T-helper 2 cell (primary cell): ENCODE measurements at places on chromosomes 2 and 18.

DNA sequence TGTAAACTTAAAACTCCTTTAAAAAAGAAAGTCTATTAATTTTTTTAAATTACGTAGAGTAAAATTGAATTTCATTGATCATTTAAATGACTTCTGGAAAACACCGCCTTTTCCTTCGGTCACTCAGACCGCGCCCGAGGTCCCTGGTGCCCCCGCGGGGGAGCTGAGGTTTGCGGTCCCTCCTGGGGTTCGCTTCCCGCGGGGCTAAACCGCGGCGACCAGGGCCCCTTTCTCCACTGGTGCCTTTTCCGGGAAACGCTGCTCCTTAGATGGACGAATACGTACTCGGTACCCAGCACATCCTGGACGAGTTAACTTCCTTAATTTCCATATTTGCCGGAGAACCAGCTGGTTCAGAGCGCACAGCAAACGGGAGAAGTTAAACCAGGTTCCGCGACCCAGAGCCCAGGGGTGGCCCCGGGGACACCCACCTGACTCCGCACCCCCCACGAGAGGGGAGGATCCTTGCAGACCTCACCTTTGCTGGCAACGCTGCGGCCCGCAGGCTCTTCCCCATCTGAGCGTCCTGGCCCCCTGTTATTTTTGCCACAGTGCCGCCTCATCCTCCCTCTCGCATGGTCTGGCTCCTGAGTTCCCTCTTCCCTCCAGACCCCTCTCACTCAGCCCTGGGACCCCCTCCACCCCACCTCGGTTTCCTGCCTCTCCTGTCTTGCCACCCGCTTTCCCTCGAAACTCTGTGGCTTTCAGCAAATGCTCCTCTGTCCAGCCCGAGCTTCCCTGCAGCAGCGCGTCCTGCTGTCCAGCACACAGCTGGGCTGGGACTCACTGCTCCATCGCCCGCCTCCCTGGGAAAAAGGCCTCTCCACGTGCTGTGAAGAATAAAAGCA is 420.0 kb upstream of the MYT1L start:
- no peak for DNase-seq

DNA sequence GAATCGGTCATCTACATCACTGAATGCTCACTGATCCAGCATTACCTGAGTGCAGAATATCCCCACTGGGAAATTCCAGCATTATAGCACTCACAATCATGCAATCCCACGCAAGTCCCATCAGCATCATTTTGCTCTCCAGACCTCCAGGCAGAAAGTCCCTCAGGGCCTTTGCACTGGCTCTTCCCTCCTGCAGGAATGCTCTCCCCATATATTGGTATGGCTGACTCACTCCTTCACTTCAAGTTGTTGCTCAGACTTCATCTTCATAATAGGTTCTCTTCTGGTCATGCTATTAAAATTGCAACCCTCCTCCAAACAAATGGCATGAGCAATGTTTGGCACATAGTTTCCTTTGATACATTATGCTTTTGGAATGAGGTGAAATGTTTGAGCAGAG is 64.7 kb upstream of the CELF4 start:
- DNase-seq = no peak

DNA sequence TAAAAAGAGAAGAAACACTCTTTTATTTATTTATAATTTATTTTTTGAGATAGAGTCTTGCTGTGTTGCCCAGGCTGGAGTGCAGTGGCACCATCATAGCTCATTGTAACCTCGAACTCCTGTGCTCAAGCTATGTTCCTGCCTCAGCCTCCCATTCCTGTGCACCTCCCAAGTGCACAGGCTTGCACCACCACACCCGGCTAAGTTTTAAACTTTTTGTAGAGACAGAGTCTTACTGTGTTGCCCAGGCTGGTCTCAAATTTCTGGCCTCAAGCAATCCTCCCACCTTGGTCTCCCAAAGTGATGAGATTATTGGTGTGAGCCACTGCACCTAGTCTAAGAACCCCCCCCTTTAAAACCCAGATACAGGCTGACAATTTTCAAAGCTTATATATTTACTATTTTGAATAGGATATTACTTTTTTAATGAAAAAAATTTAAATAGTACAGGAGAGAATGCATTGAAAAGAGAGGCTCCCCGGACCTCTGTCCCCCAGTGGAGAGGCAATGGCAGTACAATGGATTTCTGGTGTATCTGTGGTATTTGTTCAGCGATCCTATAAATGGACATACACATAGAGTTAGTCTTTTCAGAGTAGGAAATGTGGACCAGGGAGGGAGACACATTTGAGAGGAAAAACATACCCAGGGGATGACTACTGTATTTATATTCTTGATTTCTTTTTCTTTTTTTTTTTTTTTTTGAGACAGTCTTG is 48.1 kb upstream of the CNOT11 start:
- no peak for DNase-seq

DNA sequence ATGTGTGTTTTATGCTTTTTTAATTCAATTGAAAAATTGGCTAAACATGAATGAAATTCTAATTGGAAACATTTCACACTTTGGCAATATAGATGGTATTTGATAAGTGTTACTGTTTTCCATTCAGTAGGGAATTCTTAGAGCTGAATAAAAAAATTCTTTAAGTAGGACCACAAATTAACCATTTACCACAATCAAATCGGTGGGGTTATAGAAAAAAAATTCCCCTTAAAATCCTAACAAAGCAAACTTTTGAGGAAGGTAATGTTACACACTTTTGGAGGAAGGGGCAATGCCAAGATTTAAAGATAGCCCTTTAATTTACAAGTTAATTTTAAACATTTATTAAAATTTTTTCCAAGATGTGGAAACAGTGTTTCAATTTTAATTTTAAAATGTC is 279.0 kb upstream of the FIGN start:
- no peak for DNase-seq

DNA sequence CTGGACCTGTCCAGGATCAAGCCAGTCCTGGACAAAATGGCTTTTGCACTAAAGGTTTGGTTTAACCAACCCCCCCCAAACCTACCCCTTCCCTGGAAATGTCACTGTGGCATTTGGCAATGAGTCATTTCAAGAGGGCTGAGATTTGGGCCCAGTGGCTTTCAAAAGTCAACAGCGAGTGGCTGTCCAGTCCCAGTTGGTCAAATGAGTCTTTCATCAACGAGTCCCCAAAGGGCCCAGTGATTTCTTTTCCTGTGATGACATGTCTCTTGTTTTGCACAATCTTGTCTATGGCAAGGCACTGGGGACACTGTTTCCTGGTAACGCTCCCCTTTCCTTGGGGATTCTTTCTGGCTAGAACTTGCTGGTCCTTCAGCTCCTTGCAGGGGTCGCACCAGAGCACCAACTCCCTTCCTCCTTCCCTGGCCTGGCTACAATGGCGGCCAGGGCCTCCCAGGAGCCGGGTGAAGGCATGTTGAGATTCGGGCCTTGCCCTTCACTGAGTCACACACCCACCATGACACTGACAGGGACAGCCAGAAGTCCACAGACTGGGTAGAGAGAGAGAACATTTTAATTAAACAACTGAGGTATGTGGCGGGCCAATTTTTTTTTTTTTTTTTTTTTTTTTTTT is 87.2 kb downstream of the SMAD7 start:
- DNase-seq = no peak

GRCh38 chr18:76824754-76825153 is 2.4 kb downstream of the ZNF236 start:
- no peak for DNase-seq

GRCh38 chr18:46196627-46197243 is 92.5 kb downstream of the HAUS1 start:
- no peak for DNase-seq

DNA sequence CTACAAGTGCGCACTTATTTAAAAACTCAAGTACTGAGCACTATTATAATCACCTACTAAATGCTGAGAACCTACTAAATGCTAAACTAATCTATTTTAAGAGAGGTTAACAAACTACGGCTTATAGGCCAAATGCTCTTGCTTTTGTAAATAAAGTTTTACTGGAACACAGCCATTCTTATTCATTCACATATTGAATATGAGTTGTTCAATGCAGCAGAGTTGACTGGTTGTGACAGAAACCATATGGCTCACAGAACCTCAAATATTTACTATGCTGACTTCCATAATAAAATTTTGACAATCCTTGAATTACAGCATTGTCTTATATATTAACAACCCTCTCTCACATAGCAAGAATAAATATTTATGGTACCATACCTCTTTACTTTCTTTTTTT is 103.2 kb downstream of the ZNF521 start:
- DNase-seq = no peak

- no peak for DNase-seq
Observed at GRCh38 chr2:238475034-238475433, 48.3 kb downstream of the ASB1 start.

DNA sequence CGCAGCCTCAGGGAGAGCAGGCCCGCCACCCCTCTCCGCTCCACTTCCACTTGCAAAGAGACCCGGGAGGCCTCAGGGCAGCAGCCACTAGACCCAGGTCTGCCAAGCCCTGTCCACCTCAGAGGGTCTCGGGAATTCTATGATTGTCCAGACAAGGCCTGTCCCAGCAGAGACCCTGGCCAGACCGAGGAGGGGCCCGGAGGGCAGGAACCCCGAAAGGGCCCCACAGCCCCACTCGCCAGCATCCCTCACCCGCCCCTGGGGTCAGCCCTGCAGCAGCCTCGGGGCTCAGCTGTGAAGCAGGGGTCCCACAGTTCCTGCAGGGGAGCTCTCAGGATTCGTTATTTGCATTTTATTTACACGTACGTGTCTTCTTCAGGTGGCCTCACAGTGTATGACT is 269.5 kb downstream of the EIPR1 start:
- no peak for DNase-seq
